ENCODE measurements at places on chromosomes 6 and 20.

DNA sequence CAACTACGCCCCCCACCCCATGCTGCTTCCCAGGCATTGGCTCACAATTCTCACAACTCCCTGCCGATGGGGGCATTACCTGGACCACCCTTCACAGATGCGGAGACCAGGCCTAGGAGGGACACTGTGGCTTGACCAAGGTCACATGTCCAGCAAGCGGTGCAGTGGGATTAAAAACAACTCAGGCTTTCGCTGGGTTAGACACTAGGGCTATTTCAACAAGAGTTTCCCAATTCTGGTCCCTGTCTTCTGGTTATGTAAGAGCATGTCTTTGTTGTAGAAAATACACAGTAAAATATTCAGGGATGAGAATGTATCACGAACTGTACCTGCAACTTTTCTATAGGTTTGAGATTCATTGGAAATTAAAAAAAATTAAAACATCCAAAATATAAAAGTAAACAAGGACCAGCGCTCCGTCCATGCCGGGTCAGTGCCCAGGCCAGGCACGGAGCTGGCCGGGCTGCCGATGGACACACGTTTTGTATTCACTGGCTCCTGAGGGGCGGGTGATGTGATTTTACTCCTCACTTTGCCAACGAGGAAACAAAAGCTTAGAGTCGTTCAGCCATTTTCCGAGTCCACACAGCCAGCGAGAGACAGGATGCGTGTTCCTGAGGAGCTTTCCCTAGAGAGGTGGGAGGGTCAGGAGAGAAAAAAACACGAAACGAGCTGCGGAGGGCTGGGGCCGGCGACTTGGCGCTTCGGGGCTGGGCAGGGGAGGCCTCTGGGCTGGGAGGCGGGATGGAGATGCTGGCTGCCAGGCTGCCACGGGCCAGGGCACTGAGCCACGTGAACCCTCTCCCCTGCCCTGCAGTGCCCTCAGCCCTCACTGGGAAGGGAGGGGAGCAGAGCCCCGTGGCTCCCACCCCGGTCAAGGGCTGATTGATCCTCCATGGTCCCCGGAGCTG, 17.1 kb upstream of the VSTM2L start:
- no peak for DNase-seq

GRCh38 chr20:16947479-16947878, 199.3 kb downstream of the OTOR start:
- DNase-seq: peak; percentile 47

GRCh38 chr6:68652117-68652536, 17.0 kb downstream of the ADGRB3 start:
- no peak for DNase-seq

- DNase-seq: peak; percentile 33
Measured at GRCh38 chr6:97524811-97525210, 241.8 kb upstream of the MMS22L start.

GRCh38 chr6:87241304-87241703, 81.1 kb upstream of the SMIM8 start:
- DNase-seq: no peak

DNA sequence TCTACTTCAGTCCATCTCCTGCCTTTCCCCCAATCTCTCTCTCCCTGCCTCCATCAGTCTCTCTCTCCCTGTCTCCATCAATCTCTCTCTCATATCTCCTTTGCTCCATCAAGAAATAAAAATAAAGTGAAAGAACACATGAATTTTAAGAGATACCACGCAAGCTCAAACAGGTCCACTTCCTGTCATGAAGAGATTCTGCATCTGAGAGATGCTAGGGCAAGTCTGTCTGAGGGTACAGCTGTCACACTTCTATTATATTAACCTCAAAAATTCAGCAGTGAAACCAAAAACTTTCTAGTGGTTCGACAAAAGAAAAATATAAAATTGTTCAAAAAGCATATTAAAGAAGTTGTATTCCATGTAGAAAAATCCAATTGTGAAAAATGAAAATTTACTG, 296.8 kb upstream of the RSPO3 start:
- no peak for DNase-seq

GRCh38 chr20:20741087-20742045, 28.9 kb upstream of the RALGAPA2 start:
- no peak for DNase-seq

DNA sequence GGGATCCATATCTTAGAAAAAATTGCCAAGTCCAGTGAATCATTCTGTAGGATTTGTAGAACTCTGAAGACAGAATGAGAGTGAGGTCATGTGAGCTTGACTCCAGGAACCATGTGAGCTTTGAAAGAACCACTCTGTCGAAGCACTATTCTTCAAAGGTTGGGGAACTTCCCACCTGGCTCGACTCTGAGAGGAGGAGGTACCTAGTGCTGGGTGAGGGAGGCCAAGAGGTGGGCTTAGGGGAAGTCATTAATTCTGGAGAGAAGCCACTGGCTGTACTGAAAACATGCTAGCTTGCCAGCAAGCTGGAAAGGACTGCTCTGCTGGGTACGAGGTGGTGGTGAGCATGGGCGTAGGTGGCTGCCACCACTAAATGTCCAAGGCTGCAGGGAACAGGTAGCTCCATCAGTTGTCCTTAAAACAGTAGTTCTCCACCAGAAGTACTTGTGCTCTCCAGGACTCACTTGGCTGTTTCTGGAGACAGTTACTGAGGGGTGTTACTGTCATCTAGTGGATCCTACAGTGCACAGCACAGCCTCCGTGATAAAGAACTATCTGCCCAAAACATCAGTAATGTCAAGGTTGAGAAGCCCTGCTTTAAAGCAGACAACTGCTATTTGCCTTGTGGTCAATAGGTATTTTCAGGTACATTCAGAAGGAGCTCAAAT, 34.7 kb upstream of the SYNJ2 start:
- no peak for DNase-seq

DNA sequence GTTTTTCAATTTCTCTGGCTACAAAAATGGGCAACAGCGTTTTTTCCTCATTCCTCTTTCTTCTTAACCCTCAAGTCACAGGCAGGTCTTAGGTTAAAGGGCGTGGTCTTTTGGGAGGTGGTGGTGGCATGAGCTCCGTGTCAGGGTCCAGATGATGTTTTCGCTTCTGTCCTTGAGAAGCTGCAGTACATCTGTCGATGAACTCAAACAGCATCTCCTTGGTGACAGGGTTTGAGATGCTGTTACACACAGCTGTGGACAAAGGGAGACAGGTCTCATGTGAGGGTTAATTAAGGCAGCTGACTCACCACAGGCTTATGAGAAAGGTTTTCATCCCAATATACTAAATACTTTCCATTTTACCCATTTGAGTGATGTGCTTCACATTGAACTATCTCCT, 350.8 kb downstream of the RNGTT start:
- no peak for DNase-seq

DNA sequence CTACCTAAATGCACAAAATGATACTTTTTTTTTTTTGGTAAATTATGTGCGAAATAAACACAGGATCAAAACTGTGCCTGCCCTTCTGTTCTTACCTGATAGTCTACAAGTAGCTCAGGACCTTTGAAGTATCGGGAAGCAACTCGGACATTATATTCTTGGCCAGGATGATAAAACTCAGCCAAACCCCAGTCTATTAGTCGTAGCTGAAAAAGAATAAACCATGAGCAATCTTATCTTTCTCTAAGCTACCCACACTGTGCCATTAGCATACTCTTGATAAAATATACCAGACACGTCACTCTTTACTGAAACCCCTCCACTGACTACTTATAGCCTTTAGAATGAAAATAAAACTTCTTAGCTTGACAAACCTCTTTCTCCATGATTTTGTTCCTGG, 29.8 kb upstream of the TBC1D20 start:
- peak; percentile 9 for DNase-seq

- DNase-seq: no peak
Measured at GRCh38 chr6:64516393-64516792, 880.8 kb downstream of the PHF3 start.

- DNase-seq: peak; percentile 33
Measured at GRCh38 chr6:63802606-63803206, 167.1 kb downstream of the PHF3 start.

DNA sequence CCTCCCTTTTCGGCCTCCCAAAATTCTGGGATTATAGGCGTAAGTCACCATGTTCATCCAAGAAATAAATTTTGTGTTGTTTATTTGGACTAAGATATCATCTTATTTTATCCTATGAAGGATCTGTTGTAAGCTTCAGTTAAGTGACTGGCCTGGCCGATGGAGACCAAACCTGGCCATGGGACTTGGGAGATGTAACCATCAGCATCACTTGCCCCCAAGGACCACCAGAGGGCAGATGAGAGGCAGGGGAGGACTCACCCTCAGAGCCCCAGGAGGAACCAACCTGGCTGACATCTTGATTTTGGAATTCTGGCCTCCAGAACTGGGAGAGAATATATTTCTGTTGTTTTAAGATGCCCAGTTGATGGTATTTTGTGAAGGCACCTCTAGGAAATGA, 266.7 kb downstream of the CDH26 start:
- peak; percentile 16 for DNase-seq

GRCh38 chr20:18224968-18225568, 63.3 kb upstream of the ZNF133 start:
- peak; percentile 83 for DNase-seq

GRCh38 chr6:37238381-37238780, 19.2 kb upstream of the TBC1D22B start:
- peak; percentile 51 for DNase-seq

DNA sequence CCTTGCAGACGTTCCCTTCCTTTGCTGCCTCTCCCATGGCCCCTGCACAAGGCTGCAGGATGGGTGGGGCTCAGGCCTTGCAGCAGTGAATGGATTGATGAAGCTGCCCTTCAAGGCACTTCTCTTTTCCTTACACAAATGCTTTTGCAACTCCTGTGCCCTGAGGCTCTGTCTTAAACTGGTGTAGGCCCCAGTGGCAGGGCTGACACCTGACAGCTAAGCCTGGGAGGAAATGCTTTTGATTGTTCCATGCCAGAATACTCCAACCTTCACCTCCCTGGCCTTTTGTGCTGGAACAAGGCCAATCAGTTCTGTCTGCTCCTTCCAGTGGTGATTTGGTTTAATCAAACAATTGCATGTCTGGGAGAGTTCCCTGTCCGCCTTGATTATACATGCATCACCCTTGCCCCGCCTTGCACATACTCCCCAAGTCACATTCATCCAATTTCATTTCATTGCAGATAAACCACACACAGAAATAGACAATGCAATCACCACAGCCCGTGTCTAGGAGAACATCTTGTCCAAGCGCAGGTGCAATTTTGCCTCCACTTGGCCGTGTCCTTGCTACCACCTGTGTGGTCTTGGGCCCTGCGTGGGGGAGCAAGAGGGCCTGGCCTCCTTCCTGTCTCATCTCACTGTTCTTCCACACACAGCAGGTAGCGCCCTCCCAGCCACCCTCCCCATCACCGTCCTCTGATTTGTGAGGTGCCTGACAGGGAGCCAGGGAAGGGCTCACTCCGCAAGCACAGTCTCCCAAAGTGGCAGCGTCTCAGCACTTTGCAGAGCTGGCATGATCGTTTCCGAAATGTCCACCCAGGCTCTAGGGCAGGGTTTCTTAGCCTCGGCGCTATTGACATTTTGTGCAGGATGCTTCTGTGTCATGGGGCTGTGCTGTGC, 120.4 kb downstream of the CDH26 start:
- DNase-seq: no peak

GRCh38 chr6:116840091-116840490, 11.2 kb upstream of the GPRC6A start:
- DNase-seq: peak; percentile 32

DNA sequence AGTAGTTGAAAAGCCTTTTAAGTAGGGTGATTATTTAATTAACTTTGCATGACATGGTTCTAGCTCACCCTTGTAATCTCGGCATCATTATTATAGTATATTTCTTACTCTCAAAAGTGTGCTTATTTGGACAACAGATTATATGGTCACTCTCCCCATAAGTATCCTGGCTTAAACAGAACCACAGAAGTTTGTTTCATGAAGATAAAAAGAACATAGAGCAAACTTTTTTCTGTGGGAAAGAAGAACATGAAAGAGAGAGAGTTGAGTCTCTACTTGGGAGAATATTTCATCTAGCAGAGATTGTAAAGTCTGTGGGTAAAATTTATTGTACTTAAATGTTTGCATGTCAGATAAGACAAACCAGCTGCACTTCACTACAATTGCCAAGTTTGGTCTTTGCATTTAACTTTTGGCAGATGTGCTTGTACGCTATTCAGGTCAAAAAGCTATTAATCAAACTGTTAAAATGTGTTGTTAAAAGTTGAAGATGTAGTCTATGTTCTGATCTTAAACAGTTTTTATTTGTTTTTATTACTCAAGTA, 33.4 kb upstream of the PRIM2 start:
- no peak for DNase-seq
